Chondrocyte (in vitro differentiated cells): ENCODE measurements at places on chromosomes 7 and 10. TPM values are rescaled to one million over a fixed set of nuclear protein-coding genes. Genes with fewer than 3 reads are reported as not detected.
A peak's percentile ranks its signal among the peaks of the same experiment; 100 is the strongest.

The CRTAC1 gene
- total RNA-seq = 0.18 to 0.37 TPM in 2 of 3 replicates, not detected in the other

The SPDYE1 gene
- total RNA-seq = not detected in 3 replicates

The TACC2 gene
- 36.2 to 60.7 TPM (median 56.6 TPM) in 3 replicates for total RNA-seq

GRCh38 chr10:6379015-6379776 is 176.5 kb downstream of the PFKFB3 start:
- H3K27ac ChIP-seq = no peak overlapping the region
- no peak overlapping the region for H3K4me3 ChIP-seq
- H3K36me3 ChIP-seq = no peaks in the 10 kb centered on the region
- no peak for DNase-seq
- no peaks in the 10 kb centered on the region for H3K27me3 ChIP-seq
- peaks cover 29% of the 10 kb centered on the region for H3K4me1 ChIP-seq

DNA sequence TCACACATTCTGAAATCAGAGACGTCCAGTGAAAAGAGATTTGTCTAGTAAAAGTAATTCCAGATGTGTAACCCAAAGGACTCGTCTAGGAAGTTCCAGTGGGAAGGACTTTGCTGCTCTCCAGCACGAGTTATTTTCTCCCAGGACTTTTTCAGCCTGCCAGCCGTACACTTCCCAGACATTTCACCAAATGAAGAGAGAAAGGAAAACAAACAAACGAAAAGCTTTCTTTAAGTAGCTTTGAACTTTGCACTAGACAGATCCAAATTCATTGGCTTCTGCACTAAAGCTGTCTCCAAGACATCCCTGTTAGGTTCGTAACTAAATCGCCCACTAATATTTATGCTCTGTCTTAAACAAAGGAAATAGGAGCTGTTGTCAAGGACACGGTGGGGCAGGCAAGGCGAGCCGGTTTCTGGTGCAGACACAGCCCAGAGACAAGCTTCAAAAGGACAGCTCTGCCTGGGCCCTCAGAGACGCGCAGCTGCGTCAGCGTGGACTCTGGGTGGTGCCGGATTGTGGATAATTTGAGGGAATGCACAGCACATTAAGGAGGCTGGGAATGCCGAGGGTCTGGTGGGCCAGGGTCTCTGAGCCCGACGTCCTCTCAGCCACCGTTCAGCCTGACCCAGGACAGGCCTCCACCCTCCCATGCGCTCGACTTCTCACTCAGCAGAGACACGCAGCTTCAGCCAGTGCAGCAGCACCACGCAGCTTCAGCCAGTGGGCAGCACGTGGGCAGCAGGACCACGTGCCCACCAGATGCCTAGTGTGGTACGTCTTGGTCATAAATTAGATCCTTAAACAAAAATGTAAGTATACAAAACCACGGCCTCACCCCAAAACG is 64.1 kb upstream of the INSIG1 start:
- peak; percentile 52 for DNase-seq
- H3K27me3 ChIP-seq = peaks cover 7% of the 10 kb centered on the region
- H3K27ac ChIP-seq = no peak overlapping the region
- no peaks in the 10 kb centered on the region for H3K36me3 ChIP-seq
- no peak overlapping the region for H3K4me3 ChIP-seq

The EPDR1 gene
- total RNA-seq = 20.1 to 30.0 TPM (median 28.9 TPM) in 3 replicates

DNA sequence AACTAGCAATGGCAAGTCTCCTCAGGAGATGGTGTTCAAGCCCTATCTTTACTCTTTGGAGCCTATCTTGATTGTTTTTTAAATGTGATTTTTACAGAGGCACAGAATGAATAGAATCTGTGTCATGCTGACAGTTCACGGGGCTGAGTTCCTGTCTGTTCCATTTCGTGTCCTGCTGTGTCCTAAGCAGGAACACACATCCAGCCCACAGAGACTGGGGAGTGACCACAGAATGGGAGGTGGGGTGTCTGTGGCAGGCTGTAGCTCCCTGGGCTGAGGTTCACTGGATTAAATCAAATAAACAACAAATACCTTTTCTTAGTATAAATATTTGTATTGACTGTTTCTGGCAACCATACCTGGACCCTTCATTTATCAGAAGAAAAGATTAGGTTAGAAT is 73.4 kb upstream of the CARD11 start:
- peaks cover 9% of the 10 kb centered on the region for H3K4me1 ChIP-seq
- no peak overlapping the region for H3K4me3 ChIP-seq
- no peaks in the 10 kb centered on the region for H3K36me3 ChIP-seq
- DNase-seq = no peak
- peaks cover 41% of the 10 kb centered on the region for H3K27me3 ChIP-seq

GRCh38 chr7:82631998-82632397 is 188.4 kb upstream of the CACNA2D1 start:
- peaks cover 15% of the 10 kb centered on the region for H3K27me3 ChIP-seq
- no peak overlapping the region for H3K27ac ChIP-seq
- H3K4me3 ChIP-seq = no peak overlapping the region
- peaks cover 3% of the 10 kb centered on the region for H3K4me1 ChIP-seq

- no peaks in the 10 kb centered on the region for H3K4me1 ChIP-seq
- DNase-seq = no peak
- H3K27me3 ChIP-seq = peaks cover 2% of the 10 kb centered on the region
- no peak overlapping the region for H3K27ac ChIP-seq
- H3K4me3 ChIP-seq = no peak overlapping the region
Observed at GRCh38 chr7:104826135-104826534, 187.9 kb upstream of the KMT2E start.

- H3K36me3 ChIP-seq = peaks cover 5% of the 10 kb centered on the region
- peak overlapping the region; percentile 66 for H3K27ac ChIP-seq
- peaks cover 36% of the 10 kb centered on the region for H3K4me1 ChIP-seq
- H3K27me3 ChIP-seq = no peaks in the 10 kb centered on the region
Observed at GRCh38 chr10:44950326-44951225, 9.0 kb upstream of the RASSF4 start.

- no peak for DNase-seq
- no peak overlapping the region for H3K4me3 ChIP-seq
- H3K4me1 ChIP-seq = no peaks in the 10 kb centered on the region
- H3K36me3 ChIP-seq = no peaks in the 10 kb centered on the region
Observed at GRCh38 chr10:125262409-125262808, 102.0 kb upstream of the CTBP2 start.

The CYP51A1 gene
- 60.1 to 87.6 TPM (median 85.5 TPM) in 3 replicates for total RNA-seq

DNA sequence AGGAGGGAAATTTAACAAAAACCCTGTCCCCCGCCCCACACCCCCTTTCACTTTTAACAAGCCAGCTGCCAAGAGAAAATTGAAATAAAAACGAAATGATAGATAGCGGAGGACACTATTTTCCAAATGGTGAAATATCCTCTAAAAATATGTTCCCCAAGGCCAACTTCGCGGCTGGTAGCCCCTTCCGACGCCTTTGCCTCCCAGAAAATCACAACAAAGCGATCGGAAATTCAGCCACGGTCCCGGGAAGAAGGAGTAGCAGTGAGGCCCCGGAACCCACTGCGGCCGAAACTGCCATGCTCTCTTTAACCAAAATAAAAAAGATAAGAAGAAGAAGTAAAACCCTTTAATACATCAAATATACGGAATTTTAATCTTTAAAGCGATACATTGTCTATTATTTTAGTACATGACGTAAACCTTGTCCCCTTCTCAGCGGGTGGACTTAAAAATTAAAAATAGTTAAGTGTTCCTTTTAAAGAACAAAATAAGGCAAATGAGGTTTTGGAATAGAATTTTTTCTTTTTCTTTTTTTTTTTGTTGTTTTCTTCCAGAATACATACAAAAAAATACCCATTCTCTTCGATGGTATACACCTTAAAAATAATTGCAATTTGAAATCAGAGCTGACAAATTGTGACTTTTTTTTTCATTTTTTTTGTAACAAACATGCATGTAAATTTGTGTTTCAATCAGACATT is 3.9 kb downstream of the ZNF503 start:
- H3K27ac ChIP-seq = peak overlapping the region; percentile 87
- peaks cover 16% of the 10 kb centered on the region for H3K36me3 ChIP-seq
- H3K27me3 ChIP-seq = peaks cover 7% of the 10 kb centered on the region
- H3K4me3 ChIP-seq = peak overlapping the region; percentile 94

GRCh38 chr10:42690449-42691360 is 52.3 kb upstream of the ZNF33B start:
- H3K36me3 ChIP-seq = no peaks in the 10 kb centered on the region
- no peaks in the 10 kb centered on the region for H3K4me1 ChIP-seq
- DNase-seq = no peak
- no peak overlapping the region for H3K4me3 ChIP-seq
- H3K27ac ChIP-seq = no peak overlapping the region

The MORN4 gene
- total RNA-seq = 11.3 to 13.7 TPM (median 11.8 TPM) in 3 replicates

DNA sequence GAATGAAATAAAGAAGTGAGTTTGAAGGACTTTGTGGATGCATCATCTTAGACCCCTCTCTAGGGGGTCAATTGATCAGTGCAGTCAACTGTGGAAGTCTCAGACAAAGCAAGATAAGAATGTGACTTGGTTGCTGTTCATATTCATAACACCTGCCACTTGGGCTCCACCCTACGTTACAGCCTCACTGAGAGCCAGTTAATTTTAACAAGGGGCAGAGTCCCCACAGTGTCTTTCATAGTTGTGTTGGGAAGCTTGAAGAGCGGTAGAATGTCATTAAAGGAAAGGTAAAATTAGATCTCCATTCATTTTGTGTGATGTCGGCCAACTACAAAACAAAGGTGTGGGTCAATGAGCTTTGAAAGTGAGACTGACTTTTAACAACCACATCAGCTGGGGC is 442.1 kb upstream of the C7orf33 start:
- no peak overlapping the region for H3K27ac ChIP-seq
- no peaks in the 10 kb centered on the region for H3K27me3 ChIP-seq
- no peaks in the 10 kb centered on the region for H3K36me3 ChIP-seq
- no peak overlapping the region for H3K4me3 ChIP-seq

DNA sequence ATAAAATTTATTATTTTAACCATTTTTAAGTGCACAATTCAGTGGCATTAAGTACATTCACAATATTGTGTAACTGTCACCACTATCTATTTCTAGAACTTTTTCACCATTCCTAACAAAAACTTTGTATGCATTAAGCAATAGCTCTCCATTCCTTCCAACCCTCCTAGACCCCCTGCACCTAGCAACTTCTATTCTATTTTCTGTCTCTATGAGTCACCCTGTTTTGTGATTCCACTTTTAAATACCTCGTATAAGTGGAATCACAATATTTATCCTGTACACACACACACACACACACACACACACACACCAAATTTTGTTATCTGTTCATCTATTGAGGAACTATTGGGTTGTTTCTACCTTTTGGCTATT is 89.2 kb downstream of the ARID5B start:
- H3K36me3 ChIP-seq = no peaks in the 10 kb centered on the region
- peaks cover 63% of the 10 kb centered on the region for H3K4me1 ChIP-seq
- H3K27me3 ChIP-seq = no peaks in the 10 kb centered on the region

- no peak for DNase-seq
- H3K36me3 ChIP-seq = no peaks in the 10 kb centered on the region
- H3K4me1 ChIP-seq = no peaks in the 10 kb centered on the region
- no peak overlapping the region for H3K27ac ChIP-seq
- no peak overlapping the region for H3K4me3 ChIP-seq
Observed at GRCh38 chr10:8776926-8777622, 722.6 kb downstream of the GATA3 start.

GRCh38 chr7:121401896-121402295 is 5.8 kb upstream of the FAM3C start:
- no peaks in the 10 kb centered on the region for H3K27me3 ChIP-seq
- H3K27ac ChIP-seq = no peak overlapping the region
- peaks cover 12% of the 10 kb centered on the region for H3K4me1 ChIP-seq
- no peak for DNase-seq

DNA sequence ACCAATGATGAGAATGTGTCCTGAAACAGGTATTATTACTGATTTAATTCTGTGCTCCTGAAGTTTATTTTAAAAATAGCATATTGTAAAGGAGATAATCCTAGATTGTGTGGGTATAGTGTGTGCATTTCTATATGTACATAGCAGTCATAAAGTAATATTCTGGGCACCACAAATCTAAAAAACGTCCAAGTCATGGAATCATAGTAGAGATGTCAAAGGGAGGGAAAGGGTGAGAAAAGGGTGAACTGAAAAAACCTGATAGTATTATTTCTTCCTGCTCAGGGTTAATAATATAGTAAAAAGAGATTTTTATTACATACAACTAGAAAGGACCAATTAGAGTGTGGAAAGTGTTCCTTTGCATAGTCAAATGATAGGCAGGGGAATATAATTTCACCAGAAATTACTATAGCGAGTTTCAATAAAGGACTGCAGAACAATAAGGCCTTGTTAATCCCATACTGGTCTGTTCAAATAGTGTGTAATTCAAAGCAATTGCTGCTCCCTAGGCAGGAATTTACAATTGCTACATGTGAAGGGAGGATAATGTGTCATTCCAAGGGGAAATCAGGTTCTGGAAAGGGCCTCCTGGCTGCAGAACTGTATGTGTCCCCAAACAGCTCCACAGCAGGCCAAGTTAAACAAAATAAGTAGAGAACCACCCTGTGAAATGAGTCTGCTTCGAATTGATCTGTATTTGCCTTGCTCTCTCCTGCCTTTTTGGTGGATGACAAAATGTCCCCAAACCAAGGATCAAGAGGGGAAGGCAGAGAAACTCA is 42.5 kb upstream of the KMT2E start:
- no peak overlapping the region for H3K4me3 ChIP-seq
- DNase-seq = no peak
- peaks cover 3% of the 10 kb centered on the region for H3K36me3 ChIP-seq
- H3K27me3 ChIP-seq = no peaks in the 10 kb centered on the region

The PRSS37 gene
- total RNA-seq = not detected in 3 replicates

DNA sequence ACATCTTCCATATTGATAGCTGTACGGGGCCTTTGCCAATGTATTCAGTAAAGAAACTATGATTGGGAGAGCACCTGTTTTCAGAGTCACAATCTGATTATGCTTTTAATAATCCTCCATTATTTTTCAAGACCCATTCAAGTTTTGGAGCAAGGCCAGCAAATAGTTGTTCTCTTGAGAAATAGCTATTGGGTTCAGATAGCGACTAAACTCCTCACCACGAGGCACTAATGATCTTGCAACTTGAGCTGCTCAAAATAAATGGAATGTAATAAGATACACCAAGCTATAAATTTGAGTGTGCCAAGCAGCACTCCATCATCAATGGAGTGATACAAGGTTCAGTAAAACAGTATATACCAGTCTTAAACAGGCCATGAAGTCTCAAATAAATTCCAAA is 7.4 kb upstream of the MALRD1 start:
- H3K27ac ChIP-seq = no peak overlapping the region
- DNase-seq = no peak
- no peaks in the 10 kb centered on the region for H3K36me3 ChIP-seq
- no peak overlapping the region for H3K4me3 ChIP-seq
- no peaks in the 10 kb centered on the region for H3K27me3 ChIP-seq

The CLEC5A gene
- not detected in 3 replicates for total RNA-seq

- H3K36me3 ChIP-seq = no peaks in the 10 kb centered on the region
- H3K27me3 ChIP-seq = peaks cover 7% of the 10 kb centered on the region
- H3K4me3 ChIP-seq = no peak overlapping the region
- no peak overlapping the region for H3K27ac ChIP-seq
- no peaks in the 10 kb centered on the region for H3K4me1 ChIP-seq
Observed at GRCh38 chr7:34296663-34297062, 361.4 kb upstream of the NPSR1 start.

The ASZ1 gene
- total RNA-seq = not detected in 3 replicates

The GNAT3 gene
- total RNA-seq = not detected in 3 replicates

- peaks cover 3% of the 10 kb centered on the region for H3K4me1 ChIP-seq
- no peak for DNase-seq
- H3K27ac ChIP-seq = no peak overlapping the region
- H3K36me3 ChIP-seq = no peaks in the 10 kb centered on the region
Observed at GRCh38 chr7:115252461-115252860, 330.6 kb downstream of the MDFIC start.

GRCh38 chr10:13018171-13018570 is 16.7 kb upstream of the CCDC3 start:
- peak overlapping the region; percentile 31 for H3K4me3 ChIP-seq
- H3K36me3 ChIP-seq = peaks cover 2% of the 10 kb centered on the region
- peak overlapping the region; percentile 90 for H3K27ac ChIP-seq
- peaks cover 39% of the 10 kb centered on the region for H3K4me1 ChIP-seq
- DNase-seq = no peak
- H3K27me3 ChIP-seq = no peaks in the 10 kb centered on the region
